ENCODE measurements at places on chromosomes 6 and 20.
A peak's percentile ranks its signal among the peaks of the same experiment; 100 is the strongest.

DNA sequence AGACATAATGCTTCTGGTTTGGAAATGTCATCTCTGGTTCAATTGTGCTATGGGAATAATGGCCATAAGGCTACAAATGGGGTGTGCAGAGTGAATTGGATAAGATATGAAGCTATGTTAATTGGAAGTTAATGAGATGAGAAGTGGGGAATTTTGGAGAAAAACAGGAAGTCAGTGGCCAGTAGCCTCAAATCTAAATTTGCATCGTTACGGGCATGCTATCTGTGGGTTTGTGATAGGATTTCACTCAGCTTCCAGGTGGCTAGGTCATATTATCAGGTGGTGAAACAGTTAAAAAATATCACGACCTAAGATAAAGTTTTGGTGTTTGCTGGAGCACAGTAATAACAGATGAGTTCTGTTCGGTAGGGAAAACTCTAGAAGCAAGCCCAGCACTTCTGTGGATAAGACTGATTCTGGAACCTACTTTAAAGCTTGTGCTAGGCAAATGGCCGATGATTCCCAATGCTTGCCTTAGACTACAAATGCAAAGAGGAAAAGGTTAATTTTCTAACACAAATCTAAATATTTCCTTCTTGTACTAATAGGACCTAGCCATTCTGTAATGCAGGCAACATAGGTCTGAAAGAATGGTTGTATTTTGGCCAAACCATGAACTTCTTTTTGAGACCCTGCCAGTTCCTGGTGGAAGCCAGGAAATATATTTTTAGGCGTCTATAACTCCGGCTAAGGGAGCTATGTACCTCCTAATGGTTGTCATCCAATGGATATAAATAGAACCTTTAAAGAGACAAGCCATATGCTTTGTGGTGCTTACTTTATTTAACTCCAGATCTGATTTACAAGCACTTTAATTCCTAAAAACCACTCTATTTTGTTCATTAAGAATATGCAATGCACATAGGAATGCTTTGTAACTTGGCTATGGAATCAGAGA, 111.0 kb downstream of the PLCB1 start:
- no peak for DNase-seq

GRCh38 chr20:18666803-18667415, 79.1 kb downstream of the DTD1 start:
- no peak for DNase-seq

GRCh38 chr6:255041-255750, 37.1 kb upstream of the DUSP22 start:
- DNase-seq: no peak

DNA sequence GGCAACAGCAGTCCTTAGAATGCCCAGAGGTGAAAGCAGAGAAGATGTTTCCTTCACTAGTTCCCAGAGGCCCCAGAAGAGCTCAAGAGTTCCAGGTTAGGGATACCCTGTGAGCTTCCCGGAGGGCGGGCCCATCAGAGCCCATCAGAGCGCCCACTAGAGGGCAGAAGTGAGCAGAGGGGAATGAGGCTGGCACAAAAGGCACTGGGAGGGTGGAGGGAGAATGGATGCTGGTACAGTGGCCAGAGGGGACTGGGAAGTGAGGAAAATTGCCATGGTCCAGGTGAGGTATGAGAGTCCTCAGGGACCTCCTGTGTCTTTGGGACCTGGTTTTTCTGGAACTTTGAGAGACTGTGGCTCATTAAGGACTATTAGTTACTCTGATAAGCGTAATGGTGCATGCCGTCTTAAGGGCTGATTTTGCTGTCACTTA, 57.3 kb downstream of the LINC00237 start:
- DNase-seq: peak; percentile 23

- DNase-seq: peak; percentile 30
Observed at GRCh38 chr6:148441454-148441911, 98.8 kb downstream of the SASH1 start.

GRCh38 chr6:54578261-54578660, 268.3 kb upstream of the FAM83B start:
- DNase-seq: no peak

GRCh38 chr20:34579191-34579978, 20.9 kb downstream of the MAP1LC3A start:
- DNase-seq: peak; percentile 84

- DNase-seq: no peak
Observed at GRCh38 chr6:71028236-71028876, 71.5 kb upstream of the B3GAT2 start.

- DNase-seq: peak; percentile 81
Observed at GRCh38 chr6:17012421-17013225, 89.2 kb upstream of the STMND1 start.

GRCh38 chr6:18464176-18464575, 77.0 kb downstream of the RNF144B start:
- no peak for DNase-seq

DNA sequence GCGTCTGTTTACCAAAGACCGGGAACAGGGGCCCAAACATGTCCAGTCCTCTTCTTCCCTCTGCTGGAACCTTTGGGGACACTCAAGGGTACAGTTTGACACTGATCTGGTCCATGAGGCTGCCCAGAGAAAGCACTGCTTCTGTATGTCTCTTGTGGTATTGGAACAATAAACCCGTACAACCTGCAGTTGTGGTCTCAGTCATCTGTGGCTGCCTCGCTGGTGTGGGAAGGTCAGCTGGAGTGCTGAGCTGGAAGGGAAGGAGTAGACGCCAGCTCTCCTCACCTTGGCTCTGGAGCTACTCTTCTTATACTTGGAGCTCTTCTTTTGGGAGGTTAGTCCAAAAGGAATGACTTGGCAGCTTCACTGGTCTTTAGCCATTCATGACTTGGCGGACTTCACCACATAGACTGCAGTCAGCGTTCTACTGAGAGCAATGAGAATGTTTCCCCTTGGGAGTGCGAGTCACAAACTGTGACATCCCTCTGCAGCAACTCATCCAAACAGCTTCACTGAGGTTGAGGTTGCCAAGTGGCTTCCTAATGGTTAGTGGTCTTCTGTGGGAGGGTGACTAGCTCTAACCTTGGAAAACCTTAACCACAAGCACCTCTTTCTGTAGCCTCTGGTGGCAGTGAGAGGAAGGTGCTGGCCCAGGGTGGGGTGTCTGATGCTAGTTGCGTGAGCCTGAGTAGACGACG, 81.2 kb downstream of the ASXL1 start:
- DNase-seq: no peak

DNA sequence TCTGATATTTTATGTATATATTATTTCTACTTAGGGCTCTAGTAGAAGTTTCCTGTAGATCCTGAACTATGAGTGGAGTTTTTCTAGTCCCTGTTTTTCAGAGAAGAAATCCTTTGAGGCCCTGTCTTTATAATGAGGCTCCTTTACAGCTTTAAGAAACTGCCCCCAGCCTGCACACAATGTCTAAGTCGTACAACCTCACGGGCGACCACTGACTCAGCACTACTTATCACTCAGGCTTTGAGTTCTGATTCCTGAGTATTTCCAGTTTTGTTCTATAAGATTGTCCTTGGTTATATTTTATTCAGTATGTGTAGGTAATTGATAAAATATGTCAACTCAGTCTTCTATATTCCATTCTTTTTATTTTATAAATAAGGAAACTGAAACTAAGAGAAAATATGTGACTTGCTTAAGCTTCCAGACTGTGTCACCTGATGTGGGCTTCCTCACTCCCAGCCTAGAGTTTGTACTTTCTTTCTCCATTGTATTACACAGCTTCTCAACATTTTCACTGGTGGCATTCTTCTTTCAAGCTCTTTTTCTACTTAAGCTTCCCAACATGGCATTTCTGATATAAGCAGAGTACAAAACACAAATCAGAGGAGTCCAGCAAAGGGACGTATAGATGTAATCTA, 167.0 kb downstream of the TBX18 start:
- no peak for DNase-seq

DNA sequence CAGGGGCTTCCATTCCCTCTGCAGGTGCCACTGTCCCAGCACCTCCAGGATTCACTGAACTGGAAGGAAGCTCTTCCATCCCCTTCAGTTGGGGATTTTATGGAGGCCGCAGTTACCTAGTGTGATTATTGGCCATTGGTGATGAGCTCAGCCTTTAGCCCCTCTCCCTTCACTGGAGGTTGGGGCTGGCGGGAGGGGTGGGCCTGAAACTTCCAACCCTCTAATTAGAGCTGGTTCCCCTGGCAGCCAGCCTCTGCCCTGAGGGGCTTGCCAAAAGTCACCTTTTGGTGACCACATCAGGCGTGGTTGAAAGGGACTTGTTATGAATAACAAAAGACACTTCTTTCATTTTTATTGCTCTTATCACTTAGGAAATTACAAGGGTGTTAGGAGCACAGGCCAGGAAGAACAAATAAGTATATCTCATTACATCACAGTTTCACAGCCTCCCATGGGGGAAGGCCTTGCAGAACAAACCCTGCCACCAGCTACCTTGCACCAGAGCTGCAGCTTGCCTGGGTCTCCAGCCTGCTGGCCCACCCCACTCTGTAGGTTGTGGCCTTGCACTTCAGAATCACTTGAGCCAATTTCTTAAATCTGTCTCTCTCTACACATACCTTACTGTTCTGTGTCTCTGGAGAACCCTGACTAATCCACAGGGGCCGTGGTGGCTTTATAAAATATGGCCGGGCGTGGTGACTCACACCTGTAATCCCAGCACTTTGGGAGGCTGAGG, 5.0 kb downstream of the PYGB start:
- no peak for DNase-seq

GRCh38 chr6:142925575-142926110, 19.3 kb downstream of the HIVEP2 start:
- no peak for DNase-seq

DNA sequence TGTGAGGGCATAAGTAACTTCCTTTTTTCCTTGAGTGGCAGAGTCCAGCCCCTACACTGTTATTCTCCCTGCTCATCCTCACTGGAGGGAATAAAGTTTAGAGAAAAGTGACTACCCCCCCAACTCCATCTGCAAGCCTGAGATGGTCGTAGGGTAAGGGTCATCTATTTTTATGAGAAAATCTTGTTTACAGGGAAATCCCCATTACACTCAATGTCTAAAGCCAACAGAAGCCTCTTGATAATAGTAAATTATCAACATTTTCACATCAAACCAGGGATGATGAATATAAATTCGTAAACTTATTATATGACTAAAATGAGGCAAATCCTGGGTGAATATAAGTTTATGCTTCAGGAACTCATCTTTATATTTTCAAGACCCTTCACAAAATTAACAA, 174.0 kb upstream of the KCNK16 start:
- DNase-seq: no peak

DNA sequence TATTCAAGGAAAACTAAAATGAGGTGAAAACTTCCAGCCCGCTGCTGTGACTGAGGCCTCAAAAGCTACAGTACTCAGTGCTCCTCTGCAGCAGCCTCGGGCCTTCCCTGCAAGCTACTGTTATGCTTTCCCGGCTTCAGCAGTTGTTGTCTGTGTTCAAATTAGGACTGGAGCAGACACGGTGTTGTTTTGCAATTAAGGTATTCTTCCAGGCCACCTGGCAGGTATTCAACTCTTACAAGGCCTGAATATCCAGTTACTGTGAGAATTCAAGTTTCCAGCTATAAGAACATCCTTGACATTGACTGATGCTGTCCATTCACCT, 10.7 kb downstream of the TXNDC5 start:
- DNase-seq: no peak

GRCh38 chr6:47221565-47221964, 88.1 kb downstream of the TNFRSF21 start:
- no peak for DNase-seq

Measured in HTR-8/SVneo (cell line).